ENCODE measurements at places on chromosomes 7 and 10. TPM values are rescaled to one million over a fixed set of nuclear protein-coding genes. Genes with fewer than 3 reads are reported as not detected.
A peak's percentile ranks its signal among the peaks of the same experiment; 100 is the strongest.

DNA sequence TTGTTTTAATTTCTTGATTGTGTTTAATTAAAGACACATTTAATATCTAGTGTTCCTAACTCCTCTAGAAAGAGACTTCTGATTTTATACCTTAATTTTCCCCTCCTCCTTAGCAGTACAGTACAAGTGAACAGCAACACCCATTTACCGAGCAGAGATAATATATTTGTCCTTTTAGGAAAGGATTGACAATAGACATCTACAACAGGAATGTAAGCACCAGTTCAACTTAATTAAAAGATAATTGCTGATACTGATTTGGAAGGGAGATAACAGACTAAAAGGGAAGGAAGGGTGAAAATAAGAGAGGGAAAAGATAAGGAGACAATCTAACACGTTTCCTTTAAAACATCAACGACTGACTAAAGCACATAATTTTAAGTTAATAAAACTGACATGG, 119.3 kb downstream of the SRPK2 start:
- no peak for DNase-seq

- no peak for DNase-seq
Measured at GRCh38 chr7:69276011-69276729, 322.1 kb upstream of the AUTS2 start.

DNA sequence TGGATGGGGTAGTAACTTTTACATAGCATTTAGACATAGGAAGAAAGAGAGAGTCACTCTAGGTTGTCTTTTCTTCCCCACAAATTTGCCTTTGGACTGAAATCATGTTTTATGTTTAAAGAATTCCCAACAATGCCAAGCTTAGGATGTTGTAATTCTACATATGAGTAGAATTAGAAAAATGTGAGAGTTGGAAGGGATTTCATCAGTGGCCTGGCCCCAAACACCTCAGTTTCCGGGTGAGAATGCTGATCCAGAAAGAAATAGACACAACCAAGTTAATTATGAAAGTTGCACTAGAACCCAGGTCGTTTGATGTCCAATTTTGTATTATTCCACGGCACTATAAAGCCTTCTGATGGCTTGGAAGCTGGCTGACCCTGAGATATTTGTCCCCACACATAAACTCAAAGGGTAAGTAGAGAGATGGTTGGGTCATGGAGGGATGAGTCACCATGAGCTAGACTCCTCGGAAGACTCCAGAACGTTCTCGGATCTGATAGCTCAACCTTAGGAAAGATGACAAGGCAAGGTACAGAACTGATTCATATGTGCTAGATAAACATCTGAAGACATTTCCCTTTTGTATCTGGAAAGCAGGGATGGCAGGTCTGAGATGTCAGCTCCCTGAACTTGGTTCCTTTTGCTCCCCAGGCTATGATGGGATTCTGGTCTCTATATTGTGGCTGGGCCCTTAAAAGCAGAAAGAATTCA, 48.8 kb upstream of the SLC35B4 start:
- peak; percentile 47 for DNase-seq

- no peak for DNase-seq
Measured at GRCh38 chr10:69676301-69676700, 46.3 kb downstream of the FAM241B start.

DNA sequence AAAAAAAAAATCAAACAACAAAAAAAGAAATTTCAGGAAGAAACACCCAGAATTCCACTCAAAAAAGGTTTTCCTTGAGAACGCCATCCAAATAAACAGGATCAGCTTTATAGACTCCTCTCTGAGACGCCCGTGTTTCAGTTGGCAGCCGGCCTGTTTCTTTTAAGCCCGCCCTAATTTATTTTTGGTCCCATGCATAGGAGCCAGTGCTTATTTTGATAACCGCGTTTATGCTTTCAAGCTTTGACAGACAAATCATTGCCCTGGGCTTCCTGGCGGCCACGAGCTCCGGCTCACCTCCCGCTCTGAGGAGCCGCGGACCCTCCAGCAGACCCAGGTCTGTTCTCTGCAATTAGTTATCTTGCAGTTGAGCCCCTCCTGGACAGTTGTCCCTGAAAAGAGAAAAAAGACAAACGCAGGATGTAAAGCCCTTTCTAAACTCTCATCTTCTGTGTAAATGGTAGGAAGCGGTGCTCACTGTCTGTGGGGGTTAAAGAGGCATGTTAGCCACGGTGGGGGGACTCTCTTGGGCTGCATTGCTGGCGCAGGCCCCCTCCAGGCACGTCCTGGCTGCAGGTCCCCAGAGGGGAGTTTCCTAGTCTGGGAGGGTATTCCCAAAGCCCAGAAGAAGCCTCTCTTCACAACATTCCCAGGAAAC, 22.2 kb upstream of the UNCX start:
- DNase-seq: peak; percentile 33

DNA sequence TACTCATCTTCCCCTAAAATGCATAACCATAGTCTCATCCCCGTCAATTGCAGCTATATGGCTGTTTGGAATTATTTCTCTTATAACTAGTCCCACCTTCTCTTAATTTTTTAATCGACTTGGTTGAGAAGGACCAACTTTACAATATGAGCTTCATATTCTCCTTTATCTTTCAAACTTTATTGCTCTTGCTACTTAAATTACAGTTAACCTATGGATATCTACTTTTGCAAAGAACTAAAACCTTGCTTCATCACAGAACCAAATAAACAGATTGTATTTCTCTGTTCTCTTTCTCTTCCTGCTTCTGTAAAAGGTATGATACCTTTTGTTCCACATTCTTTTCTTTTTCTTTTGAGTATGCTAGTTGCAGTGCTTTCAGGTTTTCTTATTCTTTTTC, 6.1 kb downstream of the CREM start:
- no peak for DNase-seq

DNA sequence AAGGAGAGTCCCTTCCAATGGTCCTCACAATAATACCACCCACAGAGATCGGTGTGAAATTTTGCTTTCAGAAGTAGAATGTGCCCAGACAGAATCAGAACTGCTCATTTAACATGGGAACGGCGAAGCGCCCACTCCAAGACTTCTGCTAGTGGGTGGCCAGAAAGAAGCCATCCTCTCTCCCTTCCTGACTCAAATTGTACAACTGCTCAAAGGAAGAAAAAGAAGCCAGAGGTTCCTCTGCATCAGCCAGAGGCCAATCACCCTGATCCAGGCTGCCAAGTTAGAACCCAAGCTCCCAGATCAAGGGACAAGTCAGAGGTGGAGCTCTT, 23.3 kb downstream of the NUDCD3 start:
- DNase-seq: no peak

- no peak for DNase-seq
Measured at GRCh38 chr10:87861566-87861952, 1.8 kb downstream of the KLLN start.

GRCh38 chr10:97334370-97335175, at the start of gene FRAT2:
TSS of gene FRAT2 (minus strand) at chr10:97334729. CDS start at chr10:97334572, 157 bp downstream.
- DNase-seq: peak; percentile 88

GRCh38 chr7:21059069-21059468, 272.4 kb upstream of the SP8 start:
- no peak for DNase-seq

- peak; percentile 61 for DNase-seq
Measured at GRCh38 chr10:13099144-13099665, 758 bp upstream of the OPTN start.

DNA sequence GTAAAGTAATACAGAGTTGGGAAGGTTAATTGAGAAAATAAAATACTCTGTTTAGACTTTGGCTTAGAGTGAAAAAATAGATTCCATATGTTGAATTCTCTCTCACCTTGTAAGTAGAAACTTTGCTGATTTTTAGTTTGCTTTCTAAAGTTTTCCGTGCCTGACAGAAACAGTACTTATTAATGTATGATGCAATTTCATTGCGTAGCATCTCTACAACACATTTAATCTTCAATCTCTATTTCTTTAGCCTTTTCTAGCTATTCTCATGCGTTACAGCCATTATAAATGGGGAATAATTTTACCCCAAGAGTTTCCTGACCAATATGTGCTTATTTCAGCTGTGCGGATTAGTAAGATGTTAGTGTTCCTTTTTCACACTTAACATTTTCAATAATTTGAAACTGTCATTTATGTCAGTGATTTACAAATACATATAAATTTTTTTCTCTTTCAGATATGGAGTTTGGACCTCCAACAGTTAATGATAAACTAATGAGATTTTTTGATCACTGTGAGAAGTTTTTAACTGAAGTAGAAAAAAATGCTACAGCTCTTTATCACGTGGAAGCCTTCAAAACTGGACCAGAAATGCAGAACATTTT, 3.3 kb downstream of the MINPP1 start:
- no peak for DNase-seq

- DNase-seq: peak; percentile 80
Measured at GRCh38 chr10:118522791-118523498, 72.5 kb downstream of the PRLHR start.

- DNase-seq: no peak
Measured at GRCh38 chr10:6017781-6018354, 40.5 kb upstream of the IL15RA start.

DNA sequence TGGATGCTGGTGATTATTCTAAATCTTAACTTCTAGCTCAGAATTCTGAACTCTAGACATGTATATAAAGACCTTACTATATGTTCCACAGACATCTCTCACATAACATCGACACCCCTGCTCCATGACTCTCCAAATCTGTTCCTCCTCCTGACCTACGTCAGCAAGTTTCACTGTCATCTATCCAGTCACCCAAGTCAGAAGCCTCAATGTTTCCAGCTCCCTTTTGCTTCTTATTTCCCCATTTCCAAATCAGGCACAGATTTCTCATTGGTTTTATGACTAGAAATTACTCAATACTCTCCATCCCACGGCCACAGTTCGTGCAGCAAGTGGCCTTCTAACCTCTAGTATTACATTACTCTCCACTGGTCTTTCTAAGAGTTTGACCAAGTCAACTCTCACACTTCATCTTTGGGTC, 28.5 kb downstream of the EPC1 start:
- no peak for DNase-seq

DNA sequence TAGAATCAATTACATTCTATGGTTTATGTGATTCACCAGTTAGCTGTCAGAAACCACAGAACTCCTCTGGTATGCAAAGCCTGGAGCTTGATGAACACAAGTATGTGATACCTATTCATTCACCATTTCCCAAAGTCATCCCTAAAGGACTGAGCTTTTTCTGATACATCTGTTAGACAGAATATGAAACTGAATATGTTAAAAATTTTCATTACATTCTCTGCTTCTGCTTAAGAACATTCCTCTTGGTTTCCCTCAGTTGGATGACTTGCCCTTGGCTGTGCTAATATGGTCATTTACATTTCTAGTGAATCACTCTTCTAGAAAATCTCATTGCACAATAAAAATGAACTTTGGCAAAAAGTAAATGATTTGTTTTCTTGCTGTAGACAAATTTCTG, 10.8 kb upstream of the PON1 start:
- DNase-seq: no peak

DNA sequence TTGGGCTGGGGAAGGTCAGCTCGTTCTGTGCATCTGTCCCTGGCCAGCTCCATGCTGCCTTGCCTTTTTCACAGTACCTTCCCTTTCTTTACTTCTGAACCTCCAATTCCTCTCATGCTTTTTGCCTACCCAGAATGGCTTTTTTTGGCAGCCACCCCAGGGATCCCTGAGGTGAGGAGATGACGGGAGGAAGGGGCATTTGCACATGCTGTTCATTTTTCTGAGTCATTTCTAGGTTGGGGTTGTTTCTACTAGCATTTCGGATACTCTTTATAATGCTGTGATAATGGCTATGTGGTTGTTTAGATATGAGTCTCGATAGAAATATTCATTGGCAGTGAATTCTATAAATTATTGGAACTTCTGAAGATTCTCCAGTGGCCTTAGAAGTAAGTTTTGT, 415.1 kb upstream of the FZD8 start:
- peak; percentile 31 for DNase-seq

DNA sequence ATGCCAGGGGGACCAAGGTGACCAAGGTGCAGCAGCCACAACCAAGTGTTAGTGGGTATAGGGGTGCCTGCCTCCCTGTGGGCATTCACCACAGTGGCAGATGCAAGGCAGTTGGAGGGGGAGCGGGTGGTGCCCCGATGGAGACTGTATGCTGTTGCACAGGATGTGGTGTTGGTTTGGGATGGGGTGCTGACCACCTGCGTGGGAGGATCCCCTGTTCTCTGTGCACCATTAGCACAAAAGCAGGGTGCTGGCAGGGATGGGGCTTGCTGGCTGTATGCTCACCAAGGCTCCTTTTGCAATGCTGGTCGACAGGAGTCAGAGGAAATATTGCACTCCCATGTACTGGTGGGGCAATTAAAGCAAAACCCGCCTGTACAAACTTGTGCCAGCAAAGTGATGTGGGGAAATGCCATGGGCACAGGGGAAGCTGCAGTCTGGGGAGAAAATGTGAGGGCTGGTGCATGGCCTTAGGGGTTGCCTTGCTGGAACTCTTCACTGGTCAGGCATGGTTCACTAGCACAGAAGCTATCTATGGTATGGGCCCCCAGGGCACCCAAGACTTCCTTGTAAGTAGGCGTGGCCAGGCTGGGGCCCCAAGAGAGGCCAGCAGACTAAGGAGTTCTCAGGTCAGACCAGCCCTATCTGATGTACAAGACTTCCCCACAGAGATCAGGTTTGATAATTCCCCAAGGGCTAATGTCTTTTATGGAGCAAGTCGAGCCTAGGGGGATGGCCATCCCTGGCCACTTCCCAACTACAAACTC, 51.9 kb upstream of the GNAT3 start:
- no peak for DNase-seq

- no peak for DNase-seq
Measured at GRCh38 chr7:19376538-19376937, 231.3 kb upstream of the FERD3L start.

DNA sequence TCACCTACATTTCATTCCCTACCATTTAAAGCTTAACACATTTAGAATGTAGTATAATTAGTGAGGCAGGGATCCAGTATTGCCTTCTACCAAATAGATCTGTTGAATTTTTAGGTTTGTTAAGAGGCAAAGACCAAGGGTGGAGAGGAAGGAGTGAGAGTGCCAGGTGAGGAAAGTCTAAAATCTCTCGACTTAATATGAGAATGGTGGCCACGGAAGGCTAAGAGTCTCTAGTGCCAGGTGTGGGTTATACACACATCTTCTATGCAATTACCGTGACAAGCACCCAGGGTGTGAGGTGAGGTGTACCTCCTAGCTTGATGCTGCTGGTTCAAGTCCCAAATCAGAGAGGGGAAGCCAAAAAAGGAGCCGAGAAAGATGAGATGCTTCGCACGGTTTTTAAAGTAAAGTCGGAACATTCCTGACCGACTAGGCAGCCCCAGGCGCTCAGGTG, 439 bp downstream of the IQUB start:
- DNase-seq: no peak

The ARHGEF35 gene
- total RNA-seq: 0.76 TPM

The NAT16 gene
- total RNA-seq: not detected

The ACSM6 gene
- not detected for total RNA-seq

The COL13A1 gene
- total RNA-seq: 8.6 TPM

The ATRNL1 gene
- 1.7 TPM for total RNA-seq

The DNAJC1 gene
- total RNA-seq: 19.2 TPM

The AKR1B15 gene
- total RNA-seq: not detected

The WDR91 gene
- 1.5 TPM for total RNA-seq

Data from MG63 (cell line).